ENCODE measurements at places on chromosomes 12 and 14.

DNA sequence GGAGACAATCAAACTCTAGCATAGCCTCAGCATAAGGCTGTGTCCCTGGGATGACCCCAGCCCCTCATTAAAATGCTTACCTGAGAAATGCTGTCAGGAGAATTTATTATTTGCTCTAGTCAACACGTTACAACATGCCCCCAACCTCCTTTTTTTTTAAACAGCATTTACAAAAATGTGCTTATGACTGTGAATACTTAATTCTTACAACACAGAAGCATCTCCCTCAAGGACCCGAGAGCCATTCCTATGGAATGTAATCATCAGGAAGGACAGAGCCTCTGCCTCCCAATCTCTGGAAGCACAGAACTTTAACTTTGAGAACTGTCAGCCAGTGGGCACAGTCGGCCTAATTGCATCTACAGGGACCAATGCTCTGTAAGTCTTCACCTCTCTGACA lies 136.6 kb upstream of the OVCH1 start:
- H3K4me1 ChIP-seq, result no peaks in the 10 kb centered on the region
- no peaks in the 10 kb centered on the region for H3K36me3 ChIP-seq
- H3K4me3 ChIP-seq, result no peak overlapping the region
- no peaks in the 10 kb centered on the region for H3K27me3 ChIP-seq

- no peaks in the 10 kb centered on the region for H3K36me3 ChIP-seq
- no peaks in the 10 kb centered on the region for H3K4me1 ChIP-seq
- DNase-seq, result no peak
- H3K27me3 ChIP-seq, result no peaks in the 10 kb centered on the region
- H3K4me3 ChIP-seq, result no peak overlapping the region
Measured at GRCh38 chr12:92020983-92021665, 124.5 kb downstream of the BTG1 start.

DNA sequence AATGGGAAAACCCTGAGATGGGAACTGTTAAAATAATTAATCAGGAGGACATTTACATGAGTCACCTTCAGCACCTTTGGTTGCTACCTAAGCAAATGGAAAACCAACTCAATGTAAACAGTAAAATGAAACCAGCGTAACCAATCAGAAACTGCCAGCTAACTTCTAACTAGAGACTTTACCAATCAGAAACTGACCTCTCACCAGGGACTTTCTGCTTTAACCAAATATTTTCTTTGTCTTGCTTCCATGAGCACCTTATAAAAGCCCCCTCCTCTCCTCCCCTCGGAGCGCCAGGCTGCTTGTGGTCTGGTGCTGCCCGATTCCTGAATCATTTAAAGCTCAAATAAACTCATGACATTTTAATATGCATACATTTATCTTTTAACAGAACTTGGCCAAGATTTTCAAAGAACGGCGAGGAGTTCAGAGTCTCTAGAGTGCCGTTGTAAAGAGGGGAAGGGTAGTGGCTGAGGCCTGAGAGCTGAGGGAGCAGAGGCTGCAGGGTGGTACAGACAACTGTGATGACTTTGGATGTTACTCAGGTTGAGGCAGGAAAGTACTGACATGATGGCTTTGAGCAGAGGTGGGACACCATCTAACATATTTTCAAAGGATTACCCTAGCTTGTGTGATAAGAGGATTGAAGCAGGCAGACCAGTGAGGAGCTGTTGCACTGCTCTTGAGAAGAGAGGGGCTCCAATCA lies 183.6 kb downstream of the CRADD start:
- H3K36me3 ChIP-seq, result no peaks in the 10 kb centered on the region
- H3K4me1 ChIP-seq, result peaks cover 5% of the 10 kb centered on the region
- H3K27ac ChIP-seq, result no peak overlapping the region
- H3K4me3 ChIP-seq, result no peak overlapping the region
- H3K27me3 ChIP-seq, result no peaks in the 10 kb centered on the region

- H3K4me1 ChIP-seq, result no peaks in the 10 kb centered on the region
- H3K36me3 ChIP-seq, result no peaks in the 10 kb centered on the region
- DNase-seq, result no peak
- H3K27ac ChIP-seq, result no peak overlapping the region
Measured at GRCh38 chr12:79482921-79483320, 207.8 kb downstream of the PAWR start.

GRCh38 chr14:99265571-99265970 lies 6.4 kb downstream of the BCL11B start:
- no peaks in the 10 kb centered on the region for H3K36me3 ChIP-seq
- DNase-seq, result no peak
- no peak overlapping the region for H3K4me3 ChIP-seq
- H3K27ac ChIP-seq, result no peak overlapping the region

DNA sequence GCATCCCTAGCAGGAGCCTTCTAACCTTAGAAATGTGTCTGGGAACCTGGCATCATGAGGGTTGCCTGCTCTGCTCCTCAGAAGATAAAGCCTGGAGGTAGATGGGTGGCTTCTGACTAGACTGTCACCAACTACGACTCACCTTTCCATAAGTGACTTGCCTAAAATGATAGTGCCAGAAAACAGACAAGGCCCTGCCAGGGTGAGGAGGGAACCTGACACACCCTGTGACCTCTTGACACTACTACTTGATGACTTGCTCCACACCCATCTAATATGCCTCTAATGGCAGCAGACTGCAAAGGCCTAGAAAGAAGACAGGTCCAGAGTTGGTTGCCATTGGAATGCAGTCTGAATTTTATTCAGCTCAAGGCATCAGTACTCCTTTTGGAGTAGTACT lies 9.4 kb downstream of the RNF41 start:
- no peak overlapping the region for H3K4me3 ChIP-seq
- H3K27me3 ChIP-seq, result no peaks in the 10 kb centered on the region
- no peak overlapping the region for H3K27ac ChIP-seq
- H3K4me1 ChIP-seq, result no peaks in the 10 kb centered on the region

DNA sequence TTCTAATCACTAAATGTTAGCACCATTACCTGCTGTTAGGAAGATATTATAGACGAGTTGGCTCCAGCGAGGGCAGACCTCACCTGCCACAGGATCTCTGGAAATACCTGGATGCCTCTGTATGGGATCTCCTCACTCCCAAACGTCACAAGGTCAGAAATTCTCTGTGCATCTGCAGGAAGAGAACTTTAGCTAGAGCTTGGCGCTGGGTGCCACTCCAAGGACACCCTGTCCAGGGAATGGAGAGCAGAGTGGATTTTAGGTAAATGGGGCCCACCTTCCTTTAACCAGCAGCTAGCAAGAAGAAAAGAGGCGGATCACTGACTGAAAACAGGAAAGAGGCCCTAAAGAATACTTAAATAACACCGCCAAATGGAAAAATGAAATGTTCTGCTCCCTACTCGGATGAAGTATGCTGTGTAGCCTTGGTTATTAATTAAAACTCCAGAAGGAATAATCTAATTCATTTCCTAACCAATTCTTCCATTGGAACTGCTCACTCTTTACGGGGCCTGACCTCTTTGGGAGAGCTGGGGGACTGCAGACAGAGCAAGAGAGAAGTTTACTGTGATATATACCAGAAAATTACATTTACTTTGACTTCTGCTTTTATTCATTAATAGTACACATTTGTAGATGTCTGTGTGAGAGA lies 4.2 kb upstream of the FOXG1 start:
- H3K4me3 ChIP-seq, result no peak overlapping the region
- no peaks in the 10 kb centered on the region for H3K36me3 ChIP-seq
- peaks cover 94% of the 10 kb centered on the region for H3K27me3 ChIP-seq
- no peak overlapping the region for H3K27ac ChIP-seq

- no peak for DNase-seq
- H3K4me1 ChIP-seq, result no peaks in the 10 kb centered on the region
- H3K4me3 ChIP-seq, result no peak overlapping the region
Measured at GRCh38 chr12:65155784-65156183, 13.6 kb upstream of the LEMD3 start.

- H3K36me3 ChIP-seq, result peaks cover 21% of the 10 kb centered on the region
- H3K4me1 ChIP-seq, result peaks cover 49% of the 10 kb centered on the region
- no peaks in the 10 kb centered on the region for H3K27me3 ChIP-seq
- H3K27ac ChIP-seq, result peak overlapping the region; percentile 99
Measured at GRCh38 chr12:57087691-57088353, 1.1 kb upstream of the NAB2 start.

GRCh38 chr14:88667555-88668273 lies 104.9 kb downstream of the ZC3H14 start:
- no peaks in the 10 kb centered on the region for H3K36me3 ChIP-seq
- no peak for DNase-seq
- H3K27ac ChIP-seq, result no peak overlapping the region
- no peaks in the 10 kb centered on the region for H3K27me3 ChIP-seq
- no peak overlapping the region for H3K4me3 ChIP-seq

DNA sequence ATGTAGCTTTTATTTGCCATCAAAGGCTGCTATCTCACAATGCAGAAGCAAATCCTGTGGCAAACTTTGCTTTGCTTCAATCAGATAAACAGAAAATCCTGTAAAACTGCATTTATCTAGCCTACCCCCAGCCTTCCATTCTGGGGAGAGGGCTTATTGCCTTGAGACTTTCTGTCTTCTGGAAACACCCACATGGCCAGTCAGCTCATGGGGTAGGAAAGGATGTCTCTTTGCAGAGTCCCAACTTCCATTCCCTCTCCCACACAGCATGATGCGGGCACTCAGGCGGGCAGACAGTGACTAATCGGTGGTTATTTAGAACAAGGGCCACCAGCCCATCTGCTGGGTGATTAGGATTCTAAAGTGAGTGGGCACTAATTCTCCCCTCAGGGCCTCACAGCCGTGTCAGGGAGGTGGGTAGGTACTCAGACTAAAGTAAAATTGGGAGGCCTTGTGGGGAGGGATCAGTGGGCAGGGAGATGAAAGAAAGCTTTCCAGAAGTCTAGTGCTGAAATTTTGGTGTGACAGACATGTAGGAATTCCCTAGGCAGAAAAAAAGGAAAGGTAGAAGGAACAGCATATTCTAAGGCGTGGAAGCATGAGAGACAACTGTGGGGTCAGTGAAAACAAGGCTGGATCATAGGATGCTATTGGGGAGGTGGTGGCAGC lies 720.5 kb downstream of the VRK1 start:
- H3K4me1 ChIP-seq, result no peaks in the 10 kb centered on the region
- no peak for DNase-seq
- H3K27ac ChIP-seq, result no peak overlapping the region
- H3K27me3 ChIP-seq, result no peaks in the 10 kb centered on the region
- no peak overlapping the region for H3K4me3 ChIP-seq

GRCh38 chr14:77985211-77985615 lies 185.0 kb upstream of the NRXN3 start:
- DNase-seq, result no peak
- no peak overlapping the region for H3K4me3 ChIP-seq
- no peak overlapping the region for H3K27ac ChIP-seq

GRCh38 chr14:22885975-22886374 lies 3.0 kb downstream of the REM2 start:
- H3K4me3 ChIP-seq, result peak overlapping the region; percentile 70
- no peaks in the 10 kb centered on the region for H3K36me3 ChIP-seq
- DNase-seq, result no peak

GRCh38 chr12:102197789-102198188 lies at the start of gene PMCH:
Gene PMCH (minus strand): TSS chr12:102197833. CDS start chr12:102197770, 63 bp downstream.
- no peak within 1 kb of the TSS for H3K4me3 ChIP-seq
- no peaks in the 10 kb centered on the region for H3K36me3 ChIP-seq
- H3K27me3 ChIP-seq, result no peaks in the 10 kb centered on the region
- H3K4me1 ChIP-seq, result no peaks in the 10 kb centered on the region
- no peak for DNase-seq

- no peak overlapping the region for H3K27ac ChIP-seq
- H3K36me3 ChIP-seq, result no peaks in the 10 kb centered on the region
- H3K27me3 ChIP-seq, result peaks cover 63% of the 10 kb centered on the region
- no peak for DNase-seq
- H3K4me1 ChIP-seq, result peaks cover 63% of the 10 kb centered on the region
Measured at GRCh38 chr12:57242691-57243454, 8.1 kb downstream of the STAC3 start.

- H3K4me1 ChIP-seq, result peaks cover 16% of the 10 kb centered on the region
- no peaks in the 10 kb centered on the region for H3K36me3 ChIP-seq
- H3K4me3 ChIP-seq, result peak overlapping the region; percentile 59
- H3K27me3 ChIP-seq, result peaks cover 48% of the 10 kb centered on the region
Measured at GRCh38 chr12:49537231-49537751, 1.5 kb upstream of the KCNH3 start.

GRCh38 chr12:26630546-26631027 lies 202.4 kb downstream of the ITPR2 start:
- H3K36me3 ChIP-seq, result peaks cover 18% of the 10 kb centered on the region
- H3K4me1 ChIP-seq, result no peaks in the 10 kb centered on the region
- no peak for DNase-seq
- H3K4me3 ChIP-seq, result no peak overlapping the region
- no peaks in the 10 kb centered on the region for H3K27me3 ChIP-seq

- no peaks in the 10 kb centered on the region for H3K27me3 ChIP-seq
- no peak overlapping the region for H3K27ac ChIP-seq
- H3K4me3 ChIP-seq, result no peak overlapping the region
- H3K36me3 ChIP-seq, result no peaks in the 10 kb centered on the region
- no peak for DNase-seq
Measured at GRCh38 chr12:124923905-124924734, 9.7 kb upstream of the UBC start.
